Osteocyte (in vitro differentiated cells): ENCODE measurements at places on chromosomes 3 and 15.
A peak's percentile ranks its signal among the peaks of the same experiment; 100 is the strongest.

DNA sequence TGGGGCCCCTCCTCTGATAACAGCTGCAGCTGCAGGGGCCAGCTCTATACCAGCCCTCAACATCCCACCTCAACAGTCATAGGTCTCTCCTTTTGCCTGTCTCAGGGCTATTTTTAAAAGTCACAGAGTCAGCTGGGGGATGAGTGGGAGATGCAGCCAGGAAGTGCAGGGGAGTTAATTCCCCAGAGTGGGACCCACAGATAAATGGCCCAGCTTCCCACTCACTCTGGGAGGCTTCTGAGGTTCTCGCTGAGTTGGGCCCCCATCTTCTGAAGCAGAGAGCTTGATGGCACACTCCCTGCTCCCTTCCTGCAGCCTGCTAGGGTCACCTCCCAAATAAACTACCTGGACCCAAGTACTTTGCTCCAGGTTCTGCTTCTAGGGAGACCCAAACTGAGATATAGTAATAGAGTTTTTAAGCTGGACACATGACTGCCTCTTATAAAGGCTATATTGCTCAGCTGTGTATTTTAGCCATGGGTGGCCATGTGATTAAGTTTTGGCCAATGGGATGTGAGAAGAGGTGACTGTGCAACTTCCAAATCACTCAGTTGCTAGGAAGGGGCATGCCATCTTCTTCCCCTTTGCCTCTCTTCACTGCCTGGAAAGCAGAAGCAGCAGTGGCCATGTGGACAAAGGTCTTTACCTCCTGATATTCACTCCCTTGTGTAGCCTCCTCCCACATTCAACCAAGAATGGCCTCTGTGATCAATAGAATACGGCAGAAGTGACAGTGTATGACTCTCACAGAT lies 15.5 kb upstream of the VIPR1 start:
- no peak overlapping the region for H3K27ac ChIP-seq
- peak; percentile 48 for DNase-seq
- peaks cover 19% of the 10 kb centered on the region for H3K4me1 ChIP-seq
- H3K36me3 ChIP-seq = no peaks in the 10 kb centered on the region

- H3K4me3 ChIP-seq = no peak overlapping the region
- no peaks in the 10 kb centered on the region for H3K36me3 ChIP-seq
- H3K4me1 ChIP-seq = no peaks in the 10 kb centered on the region
- no peaks in the 10 kb centered on the region for H3K27me3 ChIP-seq
- no peak for DNase-seq
- no peak overlapping the region for H3K27ac ChIP-seq
Measured at GRCh38 chr15:94620632-94621031, 389.3 kb downstream of the MCTP2 start.

GRCh38 chr3:156642750-156643728 lies 31.4 kb upstream of the TIPARP start:
- H3K27ac ChIP-seq = peak overlapping the region; percentile 73
- no peak for DNase-seq
- peak overlapping the region; percentile 44 for H3K4me3 ChIP-seq
- peaks cover 16% of the 10 kb centered on the region for H3K4me1 ChIP-seq

- H3K4me3 ChIP-seq = no peak overlapping the region
- no peak overlapping the region for H3K27ac ChIP-seq
- no peaks in the 10 kb centered on the region for H3K27me3 ChIP-seq
- DNase-seq = no peak
- H3K4me1 ChIP-seq = peaks cover 73% of the 10 kb centered on the region
- no peaks in the 10 kb centered on the region for H3K36me3 ChIP-seq
Measured at GRCh38 chr15:39285663-39286062, 295.2 kb upstream of the THBS1 start.

DNA sequence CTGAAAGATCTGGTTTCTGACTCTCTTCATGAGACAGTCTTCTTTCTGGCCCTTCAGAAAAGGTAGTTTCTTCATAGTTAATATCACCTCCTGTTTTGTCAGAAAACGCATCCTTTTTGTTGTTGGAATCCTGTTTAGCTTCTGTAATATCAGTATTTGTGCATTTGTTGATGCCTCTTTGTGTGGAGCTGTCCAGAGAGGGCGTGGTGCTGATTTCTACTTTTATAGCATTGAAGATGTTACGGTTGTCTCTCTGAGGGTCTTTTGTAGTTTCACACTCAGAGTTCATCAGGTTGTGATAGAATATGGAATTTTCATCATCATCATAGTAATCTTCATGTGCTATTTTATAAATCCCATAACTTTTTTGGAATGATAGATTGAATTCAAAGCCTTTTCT lies 8.9 kb downstream of the GPR149 start:
- H3K36me3 ChIP-seq = no peaks in the 10 kb centered on the region
- no peak overlapping the region for H3K4me3 ChIP-seq
- H3K27me3 ChIP-seq = peaks cover 14% of the 10 kb centered on the region

GRCh38 chr3:87621667-87622066 lies 345.3 kb upstream of the POU1F1 start:
- H3K4me1 ChIP-seq = no peaks in the 10 kb centered on the region
- no peak overlapping the region for H3K27ac ChIP-seq
- no peaks in the 10 kb centered on the region for H3K36me3 ChIP-seq
- DNase-seq = no peak

DNA sequence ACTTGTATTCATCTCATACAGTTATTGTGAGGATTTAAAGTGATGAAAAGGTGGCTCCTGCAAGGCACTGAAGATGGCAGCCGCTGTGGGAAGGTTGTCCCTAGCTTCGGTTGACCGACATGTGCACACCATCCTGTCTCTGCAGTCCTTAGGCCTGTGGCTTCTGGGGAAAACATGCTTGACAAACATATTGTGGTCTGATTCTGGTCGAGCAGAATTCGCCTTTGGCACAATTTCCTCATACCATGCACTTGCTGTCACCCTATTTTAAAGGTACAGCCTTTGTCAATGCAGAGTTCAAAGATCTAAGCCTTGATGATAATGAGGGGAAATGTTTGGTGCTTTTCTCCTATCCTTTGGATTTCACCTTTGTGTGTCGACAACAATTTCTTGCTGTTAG lies 50.9 kb downstream of the PRICKLE2 start:
- no peak for DNase-seq
- no peaks in the 10 kb centered on the region for H3K27me3 ChIP-seq
- no peak overlapping the region for H3K4me3 ChIP-seq
- no peak overlapping the region for H3K27ac ChIP-seq
- peaks cover 7% of the 10 kb centered on the region for H3K36me3 ChIP-seq

DNA sequence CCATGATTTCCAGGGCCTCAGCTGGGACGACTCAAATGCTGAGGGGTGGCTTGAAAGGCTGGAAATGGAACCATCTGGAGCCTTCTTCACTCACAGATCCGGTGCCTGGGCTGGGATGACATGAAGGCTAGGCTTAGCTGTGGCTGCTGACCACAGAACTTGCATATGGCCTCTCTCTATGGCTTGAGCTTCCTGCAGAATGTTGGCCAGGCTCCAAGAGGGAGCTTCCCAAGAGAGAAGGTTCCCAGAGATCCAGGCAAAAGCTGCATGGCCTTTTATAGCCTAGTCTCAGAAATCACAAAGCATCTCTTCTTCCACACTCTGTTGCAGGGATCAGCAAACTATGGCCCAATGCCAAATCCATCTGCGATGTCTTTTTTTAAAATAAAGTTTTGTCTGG lies 44.8 kb downstream of the GATM start:
- no peaks in the 10 kb centered on the region for H3K4me1 ChIP-seq
- H3K36me3 ChIP-seq = no peaks in the 10 kb centered on the region
- H3K27me3 ChIP-seq = peaks cover 13% of the 10 kb centered on the region
- H3K27ac ChIP-seq = no peak overlapping the region
- DNase-seq = no peak
- H3K4me3 ChIP-seq = no peak overlapping the region

DNA sequence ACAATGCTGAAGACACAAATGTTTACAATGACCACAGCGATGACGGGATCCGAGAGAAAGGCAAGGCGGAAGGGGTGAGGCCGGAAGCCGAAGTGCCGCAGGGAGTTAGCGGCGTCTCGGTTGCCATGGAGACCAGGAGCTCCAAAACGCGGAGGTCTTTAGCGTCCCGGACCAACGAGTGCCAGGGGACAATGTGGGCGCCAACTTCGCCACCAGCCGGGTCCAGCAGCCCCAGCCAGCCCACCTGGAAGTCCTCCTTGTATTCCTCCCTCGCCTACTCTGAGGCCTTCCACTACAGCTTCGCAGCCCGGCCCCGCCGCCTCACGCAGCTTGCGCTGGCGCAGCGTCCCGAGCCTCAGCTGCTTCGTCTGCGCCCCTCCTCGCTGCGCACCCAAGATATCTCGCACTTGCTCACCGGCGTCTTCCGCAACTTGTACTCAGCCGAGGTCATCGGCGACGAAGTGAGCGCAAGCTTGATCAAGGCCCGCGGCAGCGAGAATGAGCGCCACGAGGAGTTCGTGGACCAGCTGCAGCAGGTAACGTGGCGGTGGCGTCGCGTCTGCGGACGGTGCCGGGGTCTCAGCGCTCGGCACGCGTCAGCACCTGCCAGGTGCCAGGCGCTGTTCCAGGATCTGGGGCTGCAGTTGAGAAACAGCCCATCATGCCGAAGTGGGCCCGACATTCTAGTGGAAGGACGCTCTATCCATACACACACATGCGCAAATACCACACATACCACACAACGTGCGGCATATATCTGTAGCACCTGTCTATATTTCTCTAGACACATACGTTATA lies at the start of gene DLEC1:
Gene DLEC1 (plus strand): TSS at position 108 of the 798 bp plus-strand sequence. CDS start 18 bp downstream, at position 126.
- H3K4me3 ChIP-seq = peak within 1 kb of the TSS; percentile 70
- peaks cover 13% of the 10 kb centered on the region for H3K27me3 ChIP-seq

DNA sequence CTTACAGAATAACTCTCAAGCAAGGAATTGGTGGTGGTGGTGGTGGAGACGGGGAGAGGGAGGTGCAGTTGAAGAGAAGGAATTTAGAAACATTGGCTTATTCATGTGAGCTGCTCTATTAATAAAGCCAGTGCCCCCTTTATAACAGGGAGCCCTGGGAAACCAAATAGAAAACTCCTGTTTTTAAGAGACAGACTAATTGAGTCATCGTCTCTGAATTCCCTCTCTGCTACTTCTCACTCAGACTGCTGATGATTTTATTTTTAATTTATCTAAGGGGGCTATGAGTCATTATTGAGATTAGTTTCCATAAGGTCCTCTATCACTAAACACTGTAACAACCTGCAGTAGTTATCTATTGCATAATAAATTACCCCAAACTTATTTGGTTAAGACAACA lies 145.9 kb upstream of the GALNT15 start:
- H3K36me3 ChIP-seq = no peaks in the 10 kb centered on the region
- DNase-seq = no peak
- no peaks in the 10 kb centered on the region for H3K27me3 ChIP-seq
- H3K4me1 ChIP-seq = peaks cover 11% of the 10 kb centered on the region
- no peak overlapping the region for H3K27ac ChIP-seq
- no peak overlapping the region for H3K4me3 ChIP-seq

DNA sequence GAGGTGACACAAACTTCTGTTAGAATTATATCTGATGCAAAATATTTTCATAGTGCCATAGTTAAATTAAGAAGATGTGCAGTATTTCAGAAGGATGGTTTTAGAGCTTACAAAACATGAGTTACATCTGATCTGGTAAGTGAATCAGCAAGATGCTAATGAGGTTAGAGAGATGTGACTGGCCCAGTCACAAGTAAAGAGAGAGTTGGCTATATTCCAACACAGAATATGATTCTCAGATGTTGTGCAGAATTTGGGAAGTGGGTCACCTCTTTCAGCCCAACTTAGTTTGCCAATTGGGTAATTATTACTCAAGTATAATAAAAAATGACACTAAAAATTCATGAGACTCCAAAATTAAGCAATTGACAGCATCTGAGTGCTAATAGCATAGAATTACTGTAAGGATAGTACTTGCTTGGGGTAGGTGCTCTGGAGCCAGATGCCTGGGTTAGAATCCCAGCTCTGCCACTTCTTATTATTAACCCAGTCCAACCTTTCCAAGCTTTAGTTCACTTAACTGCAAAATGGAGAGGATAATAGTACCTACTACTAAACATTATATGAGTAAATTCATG lies 30.8 kb downstream of the P2RY1 start:
- peaks cover 9% of the 10 kb centered on the region for H3K27me3 ChIP-seq
- no peaks in the 10 kb centered on the region for H3K36me3 ChIP-seq
- no peak overlapping the region for H3K4me3 ChIP-seq
- no peaks in the 10 kb centered on the region for H3K4me1 ChIP-seq

DNA sequence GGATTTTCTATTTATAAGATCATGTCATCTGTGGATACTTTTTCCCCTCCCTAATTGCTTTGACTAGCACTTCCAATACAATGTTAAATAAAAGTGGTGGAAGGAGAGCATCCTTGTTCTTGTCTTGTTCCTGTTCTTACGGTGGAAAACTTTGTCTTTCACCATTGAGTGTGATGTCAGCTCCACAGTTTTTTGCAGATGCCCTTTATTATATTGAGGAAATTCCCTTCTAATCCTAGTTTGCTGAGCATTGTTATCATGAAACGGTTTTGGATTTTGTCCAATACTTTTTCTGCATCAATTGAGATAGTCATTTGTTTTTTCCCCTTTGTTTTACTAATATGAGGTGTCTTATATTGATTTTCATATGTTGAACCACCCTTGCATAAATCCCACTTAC lies 19.9 kb upstream of the IL20RB start:
- DNase-seq = no peak
- H3K36me3 ChIP-seq = peaks cover 26% of the 10 kb centered on the region
- H3K4me1 ChIP-seq = peaks cover 37% of the 10 kb centered on the region
- H3K27ac ChIP-seq = no peak overlapping the region
- H3K4me3 ChIP-seq = no peak overlapping the region

- no peaks in the 10 kb centered on the region for H3K4me1 ChIP-seq
- H3K27ac ChIP-seq = no peak overlapping the region
- no peak overlapping the region for H3K4me3 ChIP-seq
Measured at GRCh38 chr3:44265815-44266214, 24.1 kb downstream of the TOPAZ1 start.
